ENCODE measurements at places on chromosomes 1 and 21. TPM values are rescaled to one million over a fixed set of nuclear protein-coding genes. Genes with fewer than 3 reads are reported as not detected.

The CHIA gene
- not detected for total RNA-seq

The OTUD3 gene
- 0.86 TPM for total RNA-seq

The COL11A1 gene
- total RNA-seq, result 3.2 TPM

The SMIM12 gene
- 31.9 TPM for total RNA-seq

The VPS13D gene
- 27.8 TPM for total RNA-seq

The RERE gene
- total RNA-seq, result 8.7 TPM

The FCRL1 gene
- not detected for total RNA-seq

The RAB3B gene
- total RNA-seq, result 9.2 TPM

The OR2T29 gene
- not detected for total RNA-seq

The KRTAP10-1 gene
- total RNA-seq, result not detected

The SPRR2A gene
- not detected for total RNA-seq

The GPR37L1 gene
- total RNA-seq, result not detected

The RSPH1 gene
- total RNA-seq, result not detected

The P3R3URF gene
- not detected for total RNA-seq

The SMIM34 gene
- not detected for total RNA-seq

The ZNF691 gene
- 10.3 TPM for total RNA-seq

The EPS15 gene
- 57.9 TPM for total RNA-seq

The SLC45A3 gene
- 5.5 TPM for total RNA-seq

Measured in myometrial cell (primary cell).